Activated T-cell treated with anti-CD3 and anti-CD28 coated beads for 24 hours (primary cell): ENCODE measurements at places on chromosomes 13 and 19.
A peak's percentile ranks its signal among the peaks of the same experiment; 100 is the strongest.

- peak; percentile 39 for DNase-seq
Measured at GRCh38 chr19:5961969-5962945, 15.7 kb downstream of the RANBP3 start.

DNA sequence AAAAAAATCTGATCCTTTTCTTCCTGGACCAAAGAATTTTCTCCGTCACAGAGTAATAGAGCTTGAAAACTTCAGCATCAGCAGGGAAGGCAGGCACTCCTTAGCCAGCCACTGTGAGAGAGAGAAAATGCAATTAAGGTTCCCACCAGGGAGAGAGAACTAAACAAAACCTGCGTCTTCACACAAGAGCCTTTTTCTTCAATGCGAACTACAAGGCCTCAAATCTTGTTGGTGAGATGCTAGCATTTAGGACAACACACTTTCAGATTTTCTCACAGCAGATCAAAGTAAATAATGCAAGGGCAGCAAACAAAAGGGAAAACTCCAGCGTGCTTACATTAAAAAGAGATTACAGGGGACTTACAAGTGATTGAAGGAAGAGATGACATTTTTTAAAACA lies 80.1 kb downstream of the DACH1 start:
- no peak for DNase-seq

- DNase-seq: no peak
Measured at GRCh38 chr19:50796634-50797428, 6.6 kb downstream of the ACP4 start.

- DNase-seq: no peak
Measured at GRCh38 chr13:100274942-100275506, 186.1 kb downstream of the PCCA start.

DNA sequence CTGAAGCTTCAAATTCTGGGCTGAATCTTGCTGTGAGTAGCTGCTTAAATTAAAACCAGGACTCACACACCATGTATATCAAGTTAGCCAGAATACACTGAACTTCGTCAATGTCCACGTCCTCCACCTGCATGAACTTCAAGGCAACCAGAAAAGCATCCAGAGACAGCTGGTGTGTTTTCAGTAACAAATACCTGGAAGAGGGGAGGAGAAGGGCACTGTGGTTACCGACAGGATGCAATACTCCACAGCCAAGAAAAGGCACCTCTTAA lies 20.4 kb downstream of the PROZ start:
- no peak for DNase-seq

- no peak for DNase-seq
Measured at GRCh38 chr19:52492994-52493470, 34.4 kb upstream of the ZNF808 start.

- DNase-seq: no peak
Measured at GRCh38 chr13:27641711-27642502, 20.2 kb downstream of the POLR1D start.

DNA sequence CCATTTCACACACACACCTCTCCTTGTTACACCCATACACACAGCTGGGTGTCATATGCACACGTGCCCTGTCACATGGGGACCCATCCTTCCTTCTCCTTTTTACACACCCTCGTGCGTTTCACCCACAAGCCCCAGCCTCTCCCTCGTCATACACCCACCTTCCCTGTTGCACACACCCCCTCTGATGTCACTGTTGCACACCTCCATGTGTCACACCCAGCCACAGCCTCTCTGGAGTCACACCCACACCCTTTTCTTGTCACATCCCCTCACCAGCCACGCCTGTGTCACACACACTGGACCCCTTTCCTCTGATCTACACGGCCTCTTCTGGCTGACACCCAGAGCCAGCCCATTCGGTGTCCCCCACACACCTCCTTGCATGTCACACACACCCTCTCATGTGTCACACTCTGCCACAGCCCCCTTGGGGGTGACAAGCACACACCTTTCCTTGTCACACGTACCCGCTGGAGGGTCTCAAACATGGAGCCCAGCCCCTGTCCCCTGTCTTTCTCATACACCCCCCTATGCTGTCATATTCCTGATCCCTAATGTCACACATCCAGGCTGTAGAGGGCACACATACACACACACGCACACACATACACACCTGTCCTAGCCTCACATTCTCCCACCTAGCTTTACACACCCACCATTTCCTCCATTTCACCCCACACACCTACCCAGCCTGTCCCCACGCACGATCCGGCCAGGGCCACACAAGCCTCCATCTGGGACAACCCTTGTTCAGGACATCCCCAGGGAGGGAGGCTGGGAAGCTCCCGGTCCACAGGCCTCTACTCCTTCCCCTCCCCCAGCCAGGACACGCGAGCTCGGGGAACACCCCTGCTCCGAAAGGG lies 1.4 kb downstream of the NOVA2 start:
- no peak for DNase-seq

DNA sequence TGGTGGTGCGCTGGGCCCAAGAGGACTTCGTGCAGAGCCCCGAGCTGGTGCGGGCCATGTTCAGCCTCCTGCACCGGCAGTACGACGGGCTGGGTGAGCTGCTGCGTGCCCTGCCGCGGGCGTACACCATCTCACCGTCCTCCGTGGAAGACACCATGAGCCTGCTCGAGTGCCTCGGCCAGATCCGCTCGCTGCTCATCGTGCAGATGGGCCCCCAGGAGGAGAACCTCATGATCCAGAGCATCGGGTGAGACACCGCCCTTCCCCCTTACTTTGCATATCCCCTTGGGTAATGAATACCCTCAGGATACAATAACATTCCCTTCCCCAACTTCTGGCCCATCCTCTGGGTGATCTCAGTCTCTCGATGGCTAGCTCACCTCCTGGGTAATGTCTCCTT lies 60.9 kb downstream of the RYR1 start:
- no peak for DNase-seq

GRCh38 chr19:51531349-51532315 lies at the start of gene SIGLEC6:
SIGLEC6 (minus strand) TSS chr19:51531670; CDS start chr19:51531648, 22 bp downstream.
- DNase-seq: no peak

DNA sequence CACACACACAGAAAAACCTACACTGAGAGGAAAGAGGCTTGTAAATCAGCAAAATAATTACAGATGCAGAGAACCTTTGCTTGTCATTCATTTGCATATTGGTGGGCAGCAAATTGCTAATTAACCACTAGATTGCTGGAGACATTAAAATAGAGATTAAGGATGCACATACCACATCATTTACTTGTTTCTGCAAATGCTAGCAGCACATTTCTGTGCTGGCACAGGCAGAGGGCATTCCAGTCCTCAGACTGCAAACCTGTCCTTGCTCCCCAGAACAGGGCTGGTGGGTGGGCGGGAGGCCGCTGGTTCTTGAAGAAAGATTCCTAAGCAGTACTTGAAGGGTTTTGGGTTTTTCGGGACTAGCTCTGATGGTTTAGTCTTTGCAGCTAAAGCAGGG lies 941 bp upstream of the SIAH3 start:
- no peak for DNase-seq

- no peak for DNase-seq
Measured at GRCh38 chr13:112910616-112911280, 58.3 kb upstream of the MCF2L start.

DNA sequence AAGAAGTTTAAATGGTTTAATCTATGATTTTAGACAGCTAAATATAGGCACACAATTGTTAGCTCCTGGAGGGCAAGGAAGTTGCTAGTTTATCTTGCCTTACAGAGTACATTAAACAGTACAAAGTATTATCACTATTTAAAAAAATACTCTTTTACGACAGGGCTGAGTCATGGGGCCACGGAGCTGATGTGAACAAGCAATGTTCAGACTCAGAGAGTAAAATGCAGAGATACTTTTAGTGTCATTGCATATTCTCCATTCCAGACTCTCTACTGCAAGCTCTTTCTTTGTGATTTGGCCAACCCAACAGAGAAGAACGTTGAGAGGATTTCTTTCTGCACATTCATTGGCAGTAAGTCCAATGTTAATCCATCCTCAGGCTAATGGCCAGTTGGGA lies 352.4 kb downstream of the SPRY2 start:
- no peak for DNase-seq

DNA sequence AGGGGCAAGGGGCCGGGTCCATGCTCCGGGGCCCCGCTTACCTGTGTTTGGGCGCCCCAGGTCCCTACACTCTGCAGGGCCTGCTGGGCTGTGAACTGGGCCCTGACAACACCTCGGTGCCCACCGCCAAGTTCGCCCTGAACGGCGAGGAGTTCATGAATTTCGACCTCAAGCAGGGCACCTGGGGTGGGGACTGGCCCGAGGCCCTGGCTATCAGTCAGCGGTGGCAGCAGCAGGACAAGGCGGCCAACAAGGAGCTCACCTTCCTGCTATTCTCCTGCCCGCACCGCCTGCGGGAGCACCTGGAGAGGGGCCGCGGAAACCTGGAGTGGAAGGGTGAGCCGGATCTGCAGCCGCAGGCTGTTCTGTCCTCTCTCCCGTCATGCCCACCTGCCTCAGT lies 1.7 kb downstream of the FCGRT start:
- no peak for DNase-seq

DNA sequence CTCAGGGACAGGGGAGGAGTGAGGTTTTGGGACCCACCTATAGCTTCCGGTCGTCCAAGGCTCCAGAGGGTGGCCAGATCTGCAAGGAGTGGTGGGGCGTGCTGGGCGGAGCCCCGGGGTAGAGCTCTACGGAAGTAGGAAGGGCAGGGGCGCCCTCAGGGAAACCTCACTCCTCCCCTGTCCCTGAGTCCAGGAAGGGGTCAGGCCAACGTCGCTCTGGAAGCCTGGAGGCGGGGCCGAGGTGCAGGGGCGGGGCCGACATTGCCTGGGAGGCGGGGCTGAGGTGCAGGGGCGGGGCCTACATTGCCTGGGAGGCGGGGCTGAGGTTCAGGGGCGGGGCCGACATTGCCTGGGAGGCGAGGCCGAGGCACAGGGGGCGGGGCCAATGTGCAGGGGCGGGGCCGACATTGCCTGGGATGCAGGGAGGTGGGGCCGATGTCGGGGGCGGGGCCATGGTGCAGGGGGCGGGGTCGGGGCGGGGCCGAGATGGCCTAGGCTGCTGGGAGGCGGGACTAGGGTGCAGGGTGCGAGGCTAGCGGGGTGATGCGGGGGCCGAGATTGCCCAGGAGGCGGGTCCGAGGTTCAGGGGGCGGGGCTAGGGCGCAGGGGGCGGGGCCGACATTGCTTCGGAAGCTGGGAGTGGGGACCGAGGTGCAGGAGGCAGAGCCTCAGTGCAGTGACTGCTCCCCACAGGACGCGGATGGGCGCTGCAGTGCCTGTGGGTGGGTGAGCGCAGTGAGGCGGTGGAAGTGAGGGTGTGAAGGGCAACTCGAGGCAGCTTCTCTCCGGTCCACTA lies 4.9 kb upstream of the PALM start:
- peak; percentile 46 for DNase-seq

GRCh38 chr19:41172297-41173164 lies 20.5 kb upstream of the CYP2S1 start:
- no peak for DNase-seq
